ENCODE measurements at places on chromosomes 2 and 18.

DNA sequence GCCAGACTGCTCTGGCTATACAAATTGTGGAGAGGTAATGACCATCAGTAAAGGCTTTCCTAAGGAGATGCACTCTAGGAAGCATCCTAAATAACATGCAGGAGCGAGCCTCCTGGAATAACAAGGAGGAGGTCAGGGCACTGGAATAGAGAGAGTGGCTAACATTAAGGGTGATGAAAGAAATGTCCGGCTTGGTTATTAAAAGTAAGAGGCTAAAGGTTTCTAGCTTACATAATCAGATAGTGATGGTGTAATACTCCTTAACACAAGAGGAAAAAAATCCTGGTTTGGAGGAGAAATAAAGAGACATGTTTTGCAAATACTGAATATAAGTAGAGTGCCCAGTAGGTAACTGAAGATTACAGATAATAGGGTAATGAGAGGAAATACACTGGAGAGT is 365.7 kb downstream of the ZEB2 start:
- DNase-seq: no peak

- DNase-seq: no peak
Observed at GRCh38 chr18:26697186-26697884, 149.0 kb upstream of the KCTD1 start.

DNA sequence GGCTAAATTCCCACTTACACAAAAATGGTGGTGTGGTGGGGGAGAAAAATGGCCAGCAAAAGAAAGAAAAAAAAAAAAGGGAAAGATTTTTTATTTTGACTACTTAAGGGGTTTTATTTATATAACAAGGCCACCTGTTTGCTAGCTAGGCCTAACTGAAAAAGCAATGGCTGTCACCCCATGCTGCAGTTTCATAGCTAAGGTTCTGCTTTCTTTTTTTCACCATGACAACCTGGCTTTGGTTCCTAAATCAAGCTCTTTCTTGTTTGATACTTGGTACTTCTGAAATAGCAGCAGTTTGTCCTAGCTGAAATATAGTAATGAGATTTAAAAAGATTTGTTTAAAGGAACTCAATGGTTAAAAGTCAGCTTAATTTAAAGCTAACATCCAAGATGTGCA is 433.2 kb upstream of the MEX3C start:
- no peak for DNase-seq

DNA sequence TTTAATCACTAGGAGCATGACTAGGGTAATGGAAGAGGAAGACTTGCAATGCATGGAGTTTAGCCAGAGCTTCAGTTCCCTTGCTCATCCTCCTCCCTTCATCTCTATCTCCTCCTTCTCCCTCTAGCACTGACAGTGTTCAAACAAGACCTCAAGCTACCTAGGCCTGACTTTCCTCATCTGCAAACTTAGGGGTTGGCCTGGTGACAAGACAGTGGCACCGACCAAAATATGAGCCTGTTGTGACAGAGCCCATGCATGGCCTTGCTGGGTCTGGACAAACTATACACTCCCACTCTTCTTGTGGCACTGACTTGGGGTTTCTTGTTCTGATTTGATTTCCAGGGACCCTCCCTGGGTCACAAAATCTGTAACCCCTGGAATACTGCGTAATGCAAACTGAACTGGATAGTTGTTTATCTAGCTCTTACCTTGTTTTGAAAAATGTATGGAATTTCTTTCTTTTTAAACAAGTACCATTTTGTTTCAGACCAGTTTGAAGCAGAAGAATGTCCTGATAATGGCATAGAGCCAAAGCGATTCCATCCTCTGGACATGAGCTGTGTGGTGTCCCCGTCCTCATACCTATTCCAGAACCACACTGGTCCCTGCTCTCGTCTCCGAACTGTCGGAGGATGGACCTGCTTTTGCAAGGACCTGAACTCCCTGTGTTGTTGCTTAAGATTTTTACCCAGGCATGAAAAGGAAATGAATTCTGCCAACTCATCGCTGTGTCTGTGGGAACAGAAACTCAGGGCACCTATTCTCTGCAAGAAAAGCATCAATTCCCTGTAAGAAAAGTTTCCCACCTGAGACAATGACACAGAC is 33.4 kb upstream of the PPP4R1 start:
- no peak for DNase-seq

DNA sequence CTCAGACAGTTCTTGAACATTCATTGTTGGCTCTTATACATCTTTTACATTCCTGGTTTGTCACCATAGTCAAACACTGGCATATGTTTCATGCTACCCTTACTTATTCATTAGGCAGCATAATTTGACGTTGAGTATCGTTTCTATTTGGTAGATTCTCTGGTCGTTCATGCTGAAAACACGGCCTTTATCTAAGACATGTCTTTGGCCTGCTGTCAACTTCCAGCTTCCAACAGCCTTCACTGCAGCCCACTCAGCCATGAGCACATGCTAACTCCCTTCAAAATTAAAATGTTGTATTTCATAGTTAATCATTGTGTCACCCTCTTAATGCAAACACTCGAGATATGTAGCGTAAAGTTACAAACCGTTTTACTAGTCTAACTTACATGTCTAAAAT is 493.0 kb upstream of the NRP2 start:
- no peak for DNase-seq

GRCh38 chr18:69205925-69206324 is 194.8 kb upstream of the DOK6 start:
- DNase-seq: no peak

Data from HFF-Myc (cell line).